ENCODE measurements at places on chromosomes 12 and 14. TPM values are rescaled to one million over a fixed set of nuclear protein-coding genes. Genes with fewer than 3 reads are reported as not detected.

SNAPC1 gene
- total RNA-seq, result 5.5 TPM

KCNK10 gene
- not detected for total RNA-seq

- no peak overlapping the region for H3K4me3 ChIP-seq
- no peak for DNase-seq
- no peak overlapping the region for H3K27ac ChIP-seq
- peaks cover 2% of the 10 kb centered on the region for H3K27me3 ChIP-seq
Measured at GRCh38 chr14:30223385-30223785, 295.7 kb upstream of the PRKD1 start.

- H3K36me3 ChIP-seq, result peaks cover 16% of the 10 kb centered on the region
- H3K4me3 ChIP-seq, result no peak overlapping the region
- no peaks in the 10 kb centered on the region for H3K4me1 ChIP-seq
- DNase-seq, result no peak
- no peaks in the 10 kb centered on the region for H3K27me3 ChIP-seq
Measured at GRCh38 chr14:49654511-49654910, 19.5 kb upstream of the DNAAF2 start.

GRCh38 chr12:23504043-23504442, 445.4 kb downstream of the SOX5 start:
- no peaks in the 10 kb centered on the region for H3K27me3 ChIP-seq
- H3K4me1 ChIP-seq, result no peaks in the 10 kb centered on the region
- H3K4me3 ChIP-seq, result no peak overlapping the region

- H3K4me1 ChIP-seq, result peaks cover 49% of the 10 kb centered on the region
- H3K27me3 ChIP-seq, result no peaks in the 10 kb centered on the region
- peak overlapping the region; percentile 93 for H3K4me3 ChIP-seq
- H3K27ac ChIP-seq, result no peak overlapping the region
- peaks cover 34% of the 10 kb centered on the region for H3K36me3 ChIP-seq
- no peak for DNase-seq
Measured at GRCh38 chr14:105018414-105018813, 2.5 kb downstream of the CDCA4 start.

GRCh38 chr14:104999361-104999760, 13.8 kb downstream of the CLBA1 start:
- no peak overlapping the region for H3K27ac ChIP-seq
- H3K4me1 ChIP-seq, result no peaks in the 10 kb centered on the region
